EL (cell line): ENCODE measurements at places on chromosomes 5 and 9.

GRCh38 chr5:73379435-73379834, 69.1 kb downstream of the FOXD1 start:
- DNase-seq: no peak

DNA sequence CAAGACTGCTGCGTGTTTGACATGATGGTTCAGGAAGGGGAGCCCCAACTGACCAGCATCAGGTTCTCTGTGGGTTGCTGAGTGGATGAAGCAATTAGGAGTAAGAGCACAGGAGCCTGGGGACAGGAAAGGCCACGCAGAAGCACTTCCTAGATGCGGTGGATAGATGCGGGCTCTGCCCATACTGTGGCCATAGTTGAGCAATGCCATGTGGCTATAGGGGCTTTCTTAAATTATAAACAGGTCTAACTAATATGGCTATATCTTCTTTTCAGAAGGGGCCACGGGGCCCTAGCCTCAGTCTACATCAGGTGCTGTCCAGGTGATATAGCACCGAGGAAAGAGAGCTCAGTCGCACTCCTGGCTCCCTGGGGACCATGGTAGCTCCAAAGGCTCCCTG, 198.6 kb downstream of the GADD45G start:
- no peak for DNase-seq

DNA sequence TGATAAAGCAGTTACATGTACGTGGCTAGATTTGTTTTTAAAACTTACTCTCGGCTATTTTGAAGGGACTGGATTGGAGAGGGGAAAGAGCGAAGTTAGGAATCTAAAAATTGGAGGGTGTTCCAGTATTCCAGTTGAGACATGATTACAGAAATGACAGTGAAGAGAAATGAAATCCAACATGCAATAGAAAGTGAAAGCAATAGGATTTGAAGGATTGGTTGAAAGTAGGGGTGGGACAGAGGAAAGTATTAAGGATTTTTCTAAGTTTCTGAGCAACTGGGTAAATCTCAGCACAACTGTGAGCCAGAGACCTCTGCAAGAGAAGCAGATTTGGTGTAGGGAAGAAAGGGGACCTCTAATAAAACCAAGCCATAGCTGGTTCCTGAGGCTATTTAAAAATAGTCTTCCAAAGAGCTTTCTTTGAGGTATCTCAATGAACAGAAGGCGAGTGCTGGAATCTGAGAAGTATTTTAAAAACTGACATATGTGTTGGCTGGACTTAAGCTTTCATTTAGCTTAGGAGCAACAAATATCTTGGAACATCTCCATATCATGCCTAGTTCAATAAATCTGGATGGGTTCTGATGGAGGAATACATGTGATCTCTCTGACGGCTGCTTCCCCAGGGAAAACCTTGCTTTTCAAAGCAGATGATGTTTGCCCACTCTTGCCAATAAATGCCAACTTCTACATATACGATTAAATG, 110.4 kb upstream of the IFNK start:
- peak; percentile 4 for DNase-seq

DNA sequence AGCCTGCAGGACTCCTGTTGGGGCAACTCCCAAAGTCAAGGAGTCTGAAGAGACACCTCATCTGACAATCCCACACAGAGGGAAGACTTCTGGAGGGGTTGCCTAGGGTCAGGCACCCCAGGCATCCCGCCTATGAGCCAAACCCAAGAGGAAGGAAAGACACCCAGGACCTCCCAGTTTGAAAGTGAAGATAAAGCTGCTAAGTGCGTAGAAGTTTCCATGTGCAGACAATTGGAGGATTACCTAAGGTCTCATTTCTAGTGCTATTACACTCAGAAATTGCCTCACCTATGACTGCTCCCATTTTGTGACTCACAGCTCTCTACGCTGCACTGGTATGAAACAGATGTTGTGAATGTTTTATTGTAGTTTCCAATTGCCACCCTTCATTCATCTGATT, 322.9 kb downstream of the SLIT3 start:
- DNase-seq: peak; percentile 9

- DNase-seq: no peak
Observed at GRCh38 chr5:159497221-159497620, 166.9 kb upstream of the IL12B start.

- no peak for DNase-seq
Observed at GRCh38 chr9:126869368-126869767, 8.9 kb downstream of the ZBTB34 start.

DNA sequence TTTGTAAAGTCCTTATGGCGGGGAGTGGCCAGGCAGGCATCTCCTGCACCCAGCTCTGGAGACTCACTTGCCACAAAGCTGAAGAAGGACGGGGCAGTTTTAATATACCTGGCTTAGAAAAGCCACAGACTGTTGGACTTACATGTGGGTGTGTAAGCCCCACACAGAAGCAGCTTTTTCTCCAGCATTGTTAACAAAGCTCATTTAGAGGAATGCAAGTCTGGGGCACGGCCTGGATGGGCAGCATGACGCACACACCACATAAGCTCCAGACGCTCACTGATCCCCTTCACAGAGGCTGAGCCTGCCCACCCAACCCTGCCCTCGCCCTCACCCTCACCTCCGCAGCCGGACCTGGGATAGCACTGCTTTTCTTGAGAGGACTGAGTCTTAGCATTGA, 58.0 kb upstream of the PDE8B start:
- no peak for DNase-seq

GRCh38 chr9:93922535-93922934, 32.6 kb downstream of the BARX1 start:
- DNase-seq: no peak

- peak; percentile 83 for DNase-seq
Observed at GRCh38 chr5:143887903-143888665, 76.1 kb downstream of the HMHB1 start.

GRCh38 chr5:170720984-170721383, 62.5 kb upstream of the GABRP start:
- no peak for DNase-seq

- peak; percentile 35 for DNase-seq
Observed at GRCh38 chr9:2469681-2470221, 151.8 kb upstream of the VLDLR start.

DNA sequence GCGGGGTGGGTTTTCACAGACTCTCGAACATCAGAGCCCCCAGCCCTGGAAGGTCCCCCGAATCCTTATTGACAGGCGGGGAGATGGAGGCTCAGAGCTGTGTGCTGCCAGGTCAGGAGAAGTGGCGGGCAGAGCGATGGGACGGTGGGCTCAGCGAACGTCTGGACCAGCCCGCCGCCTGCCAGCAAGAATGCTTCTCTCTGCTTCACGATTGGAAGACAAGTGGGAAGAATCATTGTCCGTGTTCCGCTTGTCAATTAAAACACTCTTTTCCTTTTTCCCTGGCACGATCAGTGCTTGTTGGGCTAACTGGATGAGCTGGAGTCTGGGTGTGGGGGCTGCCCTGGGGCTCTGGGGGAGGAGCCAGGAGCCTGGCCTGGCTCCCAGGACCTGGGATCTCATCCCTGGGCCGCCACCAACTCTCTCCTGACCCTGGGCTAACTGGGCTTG, 1.6 kb downstream of the COL5A1 start:
- DNase-seq: peak; percentile 78

DNA sequence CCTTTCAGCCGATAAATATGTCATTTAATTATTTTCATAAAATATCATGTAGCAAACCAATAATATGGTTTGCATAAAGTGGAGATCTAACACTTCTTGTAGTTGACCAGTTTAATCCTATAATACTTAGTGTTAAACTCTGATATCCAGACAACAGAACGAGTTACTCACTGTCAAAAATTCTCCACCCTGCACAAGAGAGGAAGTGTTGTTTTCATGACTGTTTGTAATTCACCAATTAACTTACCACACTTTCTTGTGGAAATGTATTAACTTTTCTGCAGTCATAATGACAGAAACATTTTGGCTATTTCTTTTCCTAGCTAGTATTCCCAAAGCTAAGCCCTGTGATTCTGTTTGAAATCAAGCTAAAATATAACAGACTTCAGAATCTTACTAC, 555.3 kb upstream of the FTMT start:
- no peak for DNase-seq

GRCh38 chr9:99720455-99721050, 101.1 kb upstream of the NR4A3 start:
- DNase-seq: peak; percentile 23

DNA sequence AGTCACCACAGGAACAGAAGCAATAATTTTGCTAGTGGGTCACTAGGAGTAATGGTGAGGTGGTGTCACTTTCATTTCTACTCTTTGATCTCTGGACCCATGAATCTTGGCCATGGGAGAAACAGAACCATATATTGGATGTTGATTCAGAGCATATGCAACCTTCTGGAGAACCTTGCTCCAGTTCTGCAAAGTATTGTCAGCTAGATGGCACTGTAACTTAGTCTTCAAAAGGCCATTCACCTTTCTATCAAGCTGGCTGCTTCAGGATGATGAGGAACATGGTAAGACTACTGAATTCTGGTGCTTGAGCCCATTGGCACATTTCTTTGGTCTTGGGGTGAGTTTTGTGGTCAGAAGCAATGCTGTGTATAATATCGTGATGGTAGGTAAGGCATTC, 129.1 kb upstream of the FBN2 start:
- DNase-seq: no peak

- DNase-seq: no peak
Observed at GRCh38 chr5:142530904-142531303, 155.0 kb downstream of the FGF1 start.

DNA sequence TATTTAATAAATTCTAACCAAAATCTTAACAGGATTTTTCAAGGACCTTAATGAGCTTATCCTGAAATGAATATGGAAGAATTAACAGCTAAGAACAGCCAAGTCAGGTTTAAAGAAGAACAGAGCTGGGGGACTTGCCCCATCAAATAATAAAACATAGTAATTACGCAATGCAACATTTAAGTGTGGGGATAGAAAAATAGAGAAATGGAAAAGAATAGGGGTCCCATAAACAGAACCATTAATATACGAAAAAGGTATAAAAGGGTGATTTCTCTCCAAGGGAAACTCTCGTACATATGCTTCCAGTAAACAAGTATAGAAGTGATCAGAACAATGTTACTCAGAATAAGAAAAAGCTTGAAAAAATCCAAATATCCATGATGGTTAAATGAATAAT, 300.2 kb downstream of the GLIS3 start:
- no peak for DNase-seq

DNA sequence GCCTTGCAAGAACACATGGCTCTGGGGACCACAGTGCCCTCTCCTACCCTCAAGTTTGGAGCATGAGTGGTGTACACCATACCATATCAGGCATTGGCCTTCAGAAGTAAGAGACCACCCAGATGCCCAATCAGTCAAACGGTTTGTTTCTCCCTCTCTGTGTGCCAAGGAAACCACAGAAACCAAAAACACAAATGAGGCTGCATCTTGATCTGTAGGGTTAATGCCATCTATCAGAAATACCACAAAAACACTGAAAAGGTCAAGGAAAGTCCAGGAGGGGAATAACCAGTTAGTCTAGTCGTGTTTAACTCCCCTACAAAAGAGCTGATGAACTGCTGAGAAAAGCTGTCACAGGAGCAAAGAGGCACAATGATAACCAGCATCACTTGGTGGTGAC, 78.4 kb downstream of the INSYN2B start:
- no peak for DNase-seq

DNA sequence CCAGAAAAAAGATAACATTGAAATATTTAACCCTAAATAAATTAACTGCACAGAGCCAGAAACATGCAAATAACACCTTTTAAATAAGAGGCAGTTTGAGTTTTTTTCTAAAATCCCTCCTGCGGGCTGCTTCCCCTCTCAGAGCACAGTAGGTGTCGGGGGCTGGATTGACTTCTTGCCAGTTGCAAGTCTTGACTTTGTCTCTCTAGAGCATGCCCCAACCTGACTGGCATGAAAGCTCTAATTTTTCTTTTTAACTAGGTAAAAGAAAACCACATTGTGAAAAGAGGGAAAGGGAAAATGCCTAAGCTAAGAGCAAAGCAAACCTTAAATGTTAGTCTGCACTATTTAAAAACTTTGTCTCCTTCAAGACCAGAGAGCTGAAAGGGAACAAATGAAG, 46.4 kb upstream of the DNAH5 start:
- no peak for DNase-seq

- no peak for DNase-seq
Observed at GRCh38 chr5:170289764-170290163, 7.8 kb downstream of the LCP2 start.

GRCh38 chr5:135729321-135729786, 105.1 kb upstream of the SLC25A48 start:
- no peak for DNase-seq

- DNase-seq: no peak
Observed at GRCh38 chr9:99210572-99210971, 11.2 kb downstream of the ALG2 start.

- DNase-seq: no peak
Observed at GRCh38 chr9:9275601-9276000, 1337.2 kb downstream of the PTPRD start.

- peak; percentile 97 for DNase-seq
Observed at GRCh38 chr9:37943345-37944265, 39.7 kb upstream of the SLC25A51 start.

DNA sequence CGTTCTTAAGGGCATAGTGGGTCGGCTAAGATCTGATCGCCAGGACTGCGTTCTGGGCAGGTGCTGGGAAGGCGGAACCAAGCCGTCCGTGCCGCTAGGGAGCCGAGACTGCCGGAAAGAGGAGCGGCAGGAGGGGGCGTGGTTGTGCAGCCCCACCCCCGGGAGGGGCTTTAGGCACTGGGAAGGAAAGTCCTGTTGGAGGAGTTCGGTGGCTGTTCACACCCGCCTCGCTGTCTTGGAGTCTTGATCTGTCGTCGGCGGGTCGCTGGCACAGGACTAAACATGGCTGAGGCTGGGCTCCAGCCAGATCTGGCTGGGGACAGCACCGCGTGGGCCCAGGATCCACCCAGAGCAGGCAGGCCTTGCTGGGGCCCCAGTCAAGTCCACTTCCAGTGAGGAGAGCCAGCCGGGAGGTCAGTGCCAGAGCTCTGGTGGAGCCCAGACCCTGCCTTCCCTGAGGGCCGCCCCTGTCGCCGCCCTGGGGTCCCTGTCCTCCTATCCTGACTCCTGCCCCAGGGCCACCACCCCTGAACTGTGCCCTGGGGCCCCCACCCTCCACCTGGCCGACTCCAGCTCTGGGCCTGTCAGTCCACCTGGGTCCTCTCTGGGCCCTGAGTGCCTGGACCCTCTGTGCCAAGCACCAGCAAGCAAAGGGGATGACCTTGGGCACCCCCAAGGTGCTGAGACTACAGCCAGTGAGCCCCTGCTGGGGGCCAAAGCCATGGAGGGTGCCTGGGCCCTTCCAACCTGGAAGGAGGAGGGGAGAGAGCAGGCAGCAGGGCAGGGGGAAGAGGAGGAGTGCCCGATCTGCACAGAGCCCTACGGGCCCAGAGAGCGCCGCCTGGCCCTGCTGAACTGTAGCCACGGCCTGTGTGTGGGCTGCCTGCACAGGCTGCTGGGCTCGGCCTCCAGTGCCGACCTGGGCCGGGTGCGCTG, 4.5 kb downstream of the RNF208 start:
- no peak for DNase-seq

- DNase-seq: no peak
Observed at GRCh38 chr9:131233556-131233955, 42.8 kb downstream of the FAM78A start.

GRCh38 chr9:72006501-72006900, 53.9 kb downstream of the C9orf57 start:
- peak; percentile 14 for DNase-seq
